ENCODE measurements at places on chromosomes 6 and 20.

- DNase-seq = peak; percentile 95
Observed at GRCh38 chr6:149233056-149233715, 84.3 kb upstream of the TAB2 start.

GRCh38 chr6:53048431-53049195, 16.6 kb upstream of the FBXO9 start:
- DNase-seq = peak; percentile 67

DNA sequence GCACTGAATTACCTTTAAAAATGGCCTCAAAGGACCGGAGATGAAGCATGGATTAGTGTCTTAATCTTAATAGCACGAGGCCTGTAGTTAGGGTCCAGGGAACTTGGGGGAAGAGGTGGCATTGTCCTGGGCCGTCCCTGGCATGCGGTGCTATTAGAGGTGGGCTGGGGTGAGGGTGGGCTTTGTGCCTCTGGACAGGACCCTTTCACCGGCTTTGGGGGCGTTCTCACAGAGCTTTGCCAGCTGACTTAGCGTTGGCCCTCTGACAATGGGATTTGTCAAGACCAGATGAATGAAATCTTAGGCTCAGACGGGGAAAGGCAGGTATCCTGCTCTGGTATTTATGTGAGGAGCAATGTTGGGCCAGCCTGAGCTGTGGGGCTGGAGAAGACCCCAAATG, 59.6 kb downstream of the ERMARD start:
- no peak for DNase-seq

- DNase-seq = peak; percentile 37
Observed at GRCh38 chr6:84687431-84687830, 77.0 kb downstream of the TBX18 start.

DNA sequence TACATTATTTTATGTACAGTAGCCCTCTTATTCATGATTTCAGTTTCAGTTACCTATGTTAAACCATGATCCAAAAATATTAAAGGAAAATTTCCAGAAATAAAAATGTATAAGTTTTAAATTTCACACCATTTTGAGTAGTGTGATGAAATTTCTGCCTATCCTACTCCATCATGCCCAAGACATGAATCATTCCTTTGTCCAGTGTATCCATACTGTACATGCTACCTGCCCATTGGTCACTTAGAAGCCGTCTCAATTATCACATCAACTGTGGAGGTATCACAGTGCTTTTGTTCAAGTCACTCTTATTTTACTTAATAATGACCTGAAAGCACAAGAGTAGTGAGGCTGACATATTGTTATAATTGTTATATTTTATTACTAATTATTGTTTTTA, 32.3 kb upstream of the PLCB4 start:
- DNase-seq = no peak

DNA sequence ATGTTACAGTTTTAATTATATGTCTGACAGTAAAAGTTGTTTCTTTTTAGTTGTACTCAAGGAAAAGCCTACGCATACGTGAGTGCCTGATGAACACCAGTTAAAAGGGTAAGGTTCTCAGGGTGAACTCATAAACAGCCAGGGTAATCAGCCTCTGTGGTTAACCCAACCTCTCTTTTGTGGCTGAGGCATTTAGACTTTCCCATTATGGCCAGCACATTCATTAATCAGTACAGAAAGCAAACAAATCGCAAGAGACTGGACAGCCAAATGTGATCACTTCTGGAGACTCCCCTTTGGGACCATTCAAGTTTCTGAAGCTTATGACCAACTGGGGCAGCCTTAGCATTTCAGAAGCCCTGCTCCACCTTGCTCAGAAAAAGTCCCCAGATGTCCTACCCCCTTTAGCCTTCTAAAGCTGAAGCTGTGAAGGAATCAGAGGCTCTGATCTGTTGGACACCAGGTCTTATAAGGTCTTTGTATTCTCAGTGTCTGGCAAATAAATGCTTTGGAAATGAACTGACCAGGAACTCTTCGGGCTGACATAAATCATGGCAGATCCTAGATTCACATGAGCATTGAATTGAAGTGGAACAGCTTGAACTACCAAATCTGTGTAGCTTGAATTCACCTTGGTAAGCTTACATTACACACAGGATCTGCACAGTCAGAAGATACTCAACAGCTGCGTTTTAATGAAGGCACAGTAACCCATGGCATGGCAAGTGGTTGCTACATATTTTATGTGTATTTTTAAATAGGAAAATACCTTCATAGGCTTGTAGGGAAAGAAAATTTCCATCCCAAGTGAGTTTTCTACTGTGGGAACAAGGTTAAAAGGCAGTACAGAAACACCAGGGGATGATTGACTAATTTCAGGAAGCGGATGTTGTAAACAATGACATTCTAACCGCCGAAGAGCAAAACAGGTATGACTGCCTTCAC, 18.7 kb downstream of the IL20RA start:
- peak; percentile 45 for DNase-seq

Measured in astrocyte of the hippocampus (primary cell).